ENCODE measurements at places on chromosomes 2 and 18. TPM values are rescaled to one million over a fixed set of nuclear protein-coding genes. Genes with fewer than 3 reads are reported as not detected.
A peak's percentile ranks its signal among the peaks of the same experiment; 100 is the strongest.

The LONRF2 gene
- not detected for total RNA-seq

- no peak for DNase-seq
These were observed 14.6 kb downstream of the ADI1 start for GRCh38 chr2:3504741-3505140.

The LRATD1 gene
- 0.04 TPM for total RNA-seq

The CTNNA2 gene
- total RNA-seq: not detected

DNA sequence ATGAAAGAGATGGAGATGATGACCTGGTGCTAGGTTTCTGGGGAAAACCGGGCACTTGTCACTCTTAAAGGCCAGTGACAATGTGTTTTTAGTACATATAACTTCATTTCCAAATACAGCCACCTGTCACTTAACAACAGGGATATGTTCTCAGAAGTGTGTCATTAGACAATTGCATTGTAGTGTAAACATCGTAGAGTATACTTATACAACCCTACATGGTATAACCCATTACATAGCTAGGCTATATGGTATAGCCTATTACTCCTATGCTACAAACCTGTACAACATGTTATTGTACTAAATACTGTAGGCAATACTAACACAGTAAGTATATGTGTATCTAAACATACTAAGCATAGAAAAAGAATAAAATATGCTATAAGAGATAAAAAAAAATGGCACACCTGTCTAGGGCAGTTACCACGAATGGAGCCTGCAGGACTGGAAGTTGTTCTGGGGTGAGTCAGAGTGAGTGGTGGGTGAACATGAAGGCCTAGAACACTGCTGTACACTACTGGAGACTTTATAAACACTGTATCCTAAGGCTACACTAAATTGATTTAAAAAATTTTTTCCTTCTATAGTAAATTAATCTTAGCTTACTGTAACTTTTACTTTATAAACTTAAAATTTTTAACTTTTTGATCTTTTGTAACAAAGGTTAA is 123.2 kb downstream of the THADA start:
- no peak for DNase-seq

The ROCK1 gene
- 37.4 TPM for total RNA-seq

The GALR1 gene
- total RNA-seq: not detected

The HK2 gene
- 23.9 TPM for total RNA-seq

The ENOSF1 gene
- 28.9 TPM for total RNA-seq

DNA sequence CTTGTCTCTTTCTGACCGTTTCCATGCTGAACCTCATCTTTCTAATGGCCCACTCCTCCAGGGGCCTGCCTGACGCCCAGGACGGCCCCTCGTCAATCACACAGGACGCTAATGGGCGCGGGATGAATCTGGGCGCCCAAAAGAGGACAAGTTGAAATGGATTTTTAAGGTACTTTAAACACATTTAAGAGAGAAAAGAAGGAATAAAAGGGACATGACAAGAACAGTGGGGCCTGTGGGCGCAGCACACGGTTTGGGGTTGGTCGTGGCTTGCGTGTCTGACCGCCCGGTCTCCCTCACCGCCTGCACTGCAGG is 607 bp upstream of the UBE2F start:
- DNase-seq: no peak

The COX5B gene
- total RNA-seq: 219 TPM

DNA sequence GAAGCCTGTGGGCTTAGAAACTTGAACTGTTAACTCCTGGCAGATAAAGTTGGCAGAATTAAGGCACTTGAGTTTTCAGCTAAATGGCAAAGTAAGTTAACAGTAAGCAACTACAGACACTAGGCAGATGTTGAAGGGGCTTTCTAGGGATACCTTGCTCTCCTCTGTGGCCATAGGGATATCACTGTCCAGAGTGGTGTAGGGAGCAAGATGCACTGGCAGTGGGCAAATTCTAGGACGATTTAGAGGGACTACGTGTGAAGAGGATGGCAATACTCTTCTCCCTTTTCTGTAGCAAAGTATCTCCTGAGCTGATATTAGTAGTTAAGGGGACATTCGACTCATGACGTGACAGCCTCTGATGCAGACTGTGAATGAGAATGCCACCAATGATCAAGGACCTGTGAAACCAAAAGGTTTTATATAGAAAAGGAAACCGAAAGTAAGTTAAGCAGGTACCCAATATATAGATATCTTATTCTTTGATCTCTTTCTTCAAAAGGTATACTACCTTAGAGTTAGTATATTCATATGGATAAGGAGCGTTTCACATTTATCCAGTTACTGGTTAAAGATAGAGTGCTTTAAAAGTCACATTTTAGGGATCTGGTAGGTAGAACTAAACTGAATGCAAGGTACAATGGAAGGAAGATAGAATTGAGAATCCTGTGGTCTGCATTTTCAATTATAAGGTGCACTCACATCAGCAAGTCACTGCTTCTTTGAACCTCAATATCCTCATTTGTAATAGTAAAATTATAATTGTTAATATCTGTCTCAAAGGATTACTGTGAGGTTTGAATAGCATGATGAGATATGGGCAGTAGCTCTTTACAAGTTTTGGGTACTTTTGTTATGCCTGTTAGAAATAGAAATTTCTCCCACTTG is 106.4 kb downstream of the KCNH7 start:
- DNase-seq: no peak

DNA sequence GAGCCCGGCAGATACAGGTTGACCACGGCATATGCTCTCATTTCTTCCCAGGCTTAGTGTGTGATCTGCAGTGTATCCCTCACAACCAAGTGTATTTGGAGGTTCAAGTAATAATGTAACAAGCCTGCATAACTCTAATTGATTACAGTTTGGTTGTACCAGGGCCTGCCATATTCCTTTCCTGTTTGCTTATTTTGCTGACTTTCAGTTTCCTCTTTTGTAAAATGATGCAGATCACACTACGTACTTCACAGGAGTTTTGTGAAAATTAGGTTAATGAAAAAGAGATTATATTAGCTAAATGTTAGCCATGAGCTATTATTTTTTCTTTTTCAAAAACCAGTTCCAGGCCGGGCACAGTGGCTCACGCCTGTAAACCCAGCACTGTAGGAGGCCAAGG is 25.8 kb downstream of the SLC3A1 start:
- no peak for DNase-seq

DNA sequence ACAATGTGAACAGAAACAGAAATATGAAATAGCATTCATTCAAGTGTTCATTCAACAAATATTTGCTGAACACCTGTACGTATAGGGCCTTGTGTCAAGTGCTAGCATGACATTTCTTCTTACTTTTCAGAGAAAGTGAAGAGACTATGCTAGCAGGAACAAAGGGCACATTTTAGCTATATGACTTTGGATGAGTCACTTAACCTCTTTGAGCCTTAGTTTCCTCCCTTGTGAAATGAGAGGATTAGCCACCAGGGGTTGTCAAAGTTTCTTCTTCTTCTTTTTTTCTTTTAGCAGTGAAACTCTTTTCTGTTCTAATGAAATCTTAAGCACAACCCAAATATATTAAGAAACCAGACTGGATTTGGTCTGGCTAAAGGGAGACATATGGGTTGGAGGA is 53.1 kb downstream of the FIGN start:
- DNase-seq: peak; percentile 20

GRCh38 chr2:17251171-17251570 is 267.1 kb downstream of the RAD51AP2 start:
- no peak for DNase-seq

DNA sequence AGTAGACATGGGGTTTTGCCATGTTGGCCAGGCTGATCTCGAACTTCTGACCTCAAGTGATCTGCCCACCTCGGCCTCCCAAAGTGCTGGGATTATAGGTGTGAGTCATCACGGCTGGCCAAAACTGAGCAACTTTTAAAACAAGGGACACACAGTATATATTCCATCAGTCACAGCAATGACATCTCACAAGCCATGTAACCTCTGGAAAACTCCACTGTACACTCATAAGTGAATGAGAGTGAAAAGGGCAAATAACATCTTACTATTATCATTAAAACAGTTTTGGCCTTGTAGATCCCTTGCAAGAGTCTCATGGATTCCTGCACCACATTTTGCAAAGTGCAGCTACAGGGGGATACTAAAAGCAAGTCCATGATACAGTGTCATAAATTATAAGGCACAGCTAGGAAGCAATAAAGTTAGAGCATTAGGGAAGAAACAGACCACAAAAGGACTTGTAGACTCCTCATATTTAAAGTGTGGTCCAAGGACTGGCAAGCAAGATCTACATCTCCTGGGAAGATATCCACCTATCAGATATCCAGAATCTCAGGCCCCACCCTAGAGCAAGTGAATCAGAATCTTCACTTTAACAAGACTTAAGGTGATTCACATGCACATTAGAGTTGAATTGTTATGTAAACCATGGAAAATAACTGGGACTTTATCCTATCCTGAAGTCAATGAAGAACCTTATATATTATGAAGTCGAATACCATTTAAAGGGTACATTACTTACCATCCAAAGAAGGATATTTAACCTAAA is 5.7 kb downstream of the SMC6 start:
- no peak for DNase-seq

GRCh38 chr2:68244456-68244855 is 7.9 kb downstream of the PPP3R1 start:
- DNase-seq: no peak

The PECR gene
- 11.8 TPM for total RNA-seq

DNA sequence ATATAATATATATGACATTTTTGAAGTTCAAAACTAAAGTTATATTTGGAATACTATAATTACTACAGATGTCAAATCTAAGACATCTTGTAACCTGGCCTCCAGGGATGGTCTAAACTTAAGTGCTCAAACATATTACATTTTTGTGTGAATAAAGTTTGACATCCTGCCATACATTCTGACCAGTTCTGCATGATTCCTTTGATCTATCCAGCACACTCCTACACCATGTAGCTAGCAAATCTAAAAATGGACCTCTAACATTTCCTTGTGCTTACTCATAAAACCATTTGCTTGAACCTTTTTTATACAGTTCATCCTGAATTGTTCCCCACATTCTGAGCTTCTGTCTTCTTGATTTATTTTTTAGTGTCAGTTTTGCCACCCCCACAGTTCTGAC is 294.3 kb upstream of the ZNF804A start:
- DNase-seq: no peak

GRCh38 chr2:142866426-142866825 is 11.0 kb upstream of the KYNU start:
- no peak for DNase-seq

All from pulmonary artery endothelial cell (primary cell).